Activated naive CD8-positive, alpha-beta T cell treated with anti-CD3 and anti-CD28 coated beads, Interleukin-2, amount 50 U/mL, for 16 hours (primary cell): ENCODE measurements at places on chromosomes 13 and 19.

- no peak for DNase-seq
Measured at GRCh38 chr13:96229356-96229755, 139.4 kb downstream of the HS6ST3 start.

- no peak for DNase-seq
Measured at GRCh38 chr19:14056069-14056666, 5.7 kb downstream of the PALM3 start.

DNA sequence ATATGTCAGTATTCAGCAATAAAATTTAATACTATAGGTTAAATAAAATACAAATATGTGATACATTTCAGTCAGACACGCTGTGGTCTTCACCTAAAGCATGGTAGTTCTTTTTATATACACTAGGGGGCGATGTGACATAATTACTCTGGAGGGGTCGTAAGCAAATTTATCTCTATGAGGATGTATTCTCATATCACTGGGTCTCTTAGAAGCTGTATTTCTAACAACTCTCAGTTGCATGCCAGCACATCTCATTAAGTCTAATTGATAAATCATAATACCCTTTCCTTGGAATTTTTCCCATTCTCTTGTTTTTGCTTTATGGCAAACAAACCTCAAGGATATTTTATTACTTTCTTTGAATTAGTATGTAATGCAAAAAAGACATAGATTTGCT lies 3.9 kb upstream of the PCDH17 start:
- no peak for DNase-seq

DNA sequence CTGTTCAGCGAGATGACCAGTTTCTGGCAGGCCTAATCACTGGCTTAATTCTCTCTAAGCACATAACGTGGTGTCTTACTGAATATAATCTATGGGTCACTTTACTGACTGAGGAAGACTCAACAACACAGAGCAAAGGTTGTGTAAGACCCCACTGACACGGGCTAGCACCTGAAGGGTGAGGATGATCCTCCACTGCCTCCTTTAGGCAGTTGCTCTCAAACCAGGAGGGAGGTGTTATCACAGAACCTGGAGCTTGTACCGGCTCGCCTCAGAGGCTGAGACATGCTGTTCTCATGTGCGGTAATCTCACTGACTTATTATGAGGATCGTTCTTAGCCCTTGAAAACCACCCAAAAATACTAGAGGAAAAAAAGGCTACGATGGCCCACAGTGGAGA lies 28.3 kb downstream of the RCBTB2 start:
- no peak for DNase-seq

- DNase-seq: no peak
Measured at GRCh38 chr13:61148691-61149315, 266.8 kb downstream of the PCDH20 start.

GRCh38 chr19:9721861-9722260 lies 46.7 kb downstream of the ZNF846 start:
- no peak for DNase-seq

DNA sequence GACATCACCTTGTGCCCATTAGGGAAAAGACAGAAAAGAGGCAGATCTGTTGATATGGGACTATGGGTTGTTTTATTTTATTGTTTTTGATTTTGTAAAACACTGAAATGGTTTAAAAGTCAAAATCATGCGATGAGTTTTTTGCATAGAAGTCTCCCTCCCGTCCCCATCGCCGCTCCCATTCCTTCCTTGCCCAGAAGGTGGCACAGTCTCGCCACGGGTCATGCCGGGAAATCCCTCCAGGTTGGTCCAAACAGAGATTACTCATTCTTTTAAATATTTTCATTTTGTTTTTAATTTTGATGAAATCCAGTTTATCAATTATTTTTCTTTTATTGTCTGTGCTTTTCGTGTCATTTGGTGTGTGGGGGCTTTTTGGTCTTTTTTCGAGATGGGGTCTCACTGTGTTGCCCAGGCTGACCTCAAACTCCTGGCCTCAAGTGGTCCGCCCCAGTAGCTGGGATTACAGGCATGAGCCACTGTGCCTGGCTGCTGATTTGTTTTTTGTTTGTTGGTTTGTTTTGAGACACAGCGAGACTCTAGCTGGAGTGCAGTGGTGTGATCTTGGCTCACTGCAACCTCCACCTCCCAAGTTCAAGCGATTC lies 9.2 kb downstream of the PGPEP1 start:
- no peak for DNase-seq

DNA sequence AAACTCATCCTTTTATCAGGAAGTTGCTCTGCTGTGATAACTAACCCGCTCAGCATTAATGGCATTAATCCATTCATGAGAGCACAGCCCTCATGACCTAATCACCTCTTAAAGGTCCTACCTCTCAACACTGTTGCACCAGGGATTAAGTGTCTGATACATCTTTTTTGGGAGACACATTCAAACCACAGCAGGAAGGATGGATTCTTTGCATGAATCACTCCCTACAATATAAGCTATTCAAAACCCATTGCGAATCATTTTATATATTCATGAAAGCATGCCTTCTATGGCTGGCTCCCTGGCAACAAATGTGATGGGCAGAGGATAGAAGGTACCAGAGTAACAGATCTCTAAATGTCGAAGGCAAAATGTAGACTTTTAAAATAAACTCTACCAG lies 27.6 kb downstream of the ARL11 start:
- no peak for DNase-seq

DNA sequence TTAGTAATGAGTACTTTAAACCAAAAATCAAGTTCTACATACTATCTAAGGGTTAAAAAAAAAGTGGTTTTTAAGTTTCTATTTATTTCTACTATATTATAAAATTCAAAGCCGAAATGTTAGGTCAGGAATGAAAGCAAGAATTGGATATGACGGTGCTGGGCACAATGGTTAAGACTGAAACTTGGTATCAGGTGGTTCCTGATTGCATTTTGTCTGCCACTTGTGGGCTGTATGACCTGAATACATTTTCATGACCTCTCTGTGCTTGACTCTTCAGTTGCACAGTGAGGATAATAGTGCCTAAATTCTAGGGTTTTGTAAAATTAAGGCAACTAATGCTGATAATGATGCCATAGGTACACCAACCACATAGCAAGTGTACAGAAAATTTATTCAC lies 22.3 kb upstream of the ZNF675 start:
- DNase-seq: no peak

GRCh38 chr13:106488076-106488475 lies 47.4 kb downstream of the EFNB2 start:
- no peak for DNase-seq

DNA sequence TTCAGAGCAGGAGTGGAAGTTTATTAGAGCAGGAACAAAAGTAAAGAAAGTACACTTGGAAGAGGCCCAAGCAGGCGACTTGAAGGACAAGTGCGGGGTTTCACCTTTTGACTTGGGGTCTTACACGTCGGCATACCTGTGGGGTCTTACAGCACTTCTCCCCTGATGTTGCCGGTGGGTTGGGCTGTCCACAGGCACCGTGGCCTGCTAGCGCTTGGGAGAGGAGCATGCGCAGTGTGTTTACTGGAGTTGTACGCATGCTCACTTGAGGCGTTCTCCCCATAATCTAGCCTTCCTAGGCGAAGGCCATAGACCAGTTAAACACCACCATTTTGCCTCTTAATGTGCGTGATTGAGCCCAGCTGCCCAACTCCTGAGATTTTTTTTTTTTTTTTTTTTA lies 25.0 kb upstream of the PLEKHF1 start:
- no peak for DNase-seq

DNA sequence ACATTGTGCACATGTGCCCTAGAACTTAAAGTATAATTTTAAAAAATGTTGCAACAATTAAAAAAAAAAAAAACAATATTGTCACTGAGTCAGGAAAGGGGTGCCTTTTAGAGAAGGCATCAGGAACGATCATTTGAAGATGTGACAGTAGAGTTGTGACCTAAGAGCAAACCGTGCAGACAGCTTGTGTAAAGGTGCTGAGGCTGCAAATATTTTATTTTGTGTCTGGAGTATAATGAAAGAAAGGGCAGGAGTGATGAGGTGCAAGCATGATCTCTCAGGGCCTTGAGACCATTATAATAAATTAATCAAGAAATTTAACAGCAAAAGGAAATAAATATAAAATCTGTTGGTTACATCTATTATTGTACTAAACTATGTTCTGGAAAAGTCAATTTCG lies 1219.7 kb downstream of the OLFM4 start:
- no peak for DNase-seq
